Activated CD8-positive, alpha-beta memory T cell treated with anti-CD3 and anti-CD28 coated beads, Interleukin-2, amount 50 U/mL, for 4 hours (primary cell): ENCODE measurements at places on chromosomes 12 and 14.

DNA sequence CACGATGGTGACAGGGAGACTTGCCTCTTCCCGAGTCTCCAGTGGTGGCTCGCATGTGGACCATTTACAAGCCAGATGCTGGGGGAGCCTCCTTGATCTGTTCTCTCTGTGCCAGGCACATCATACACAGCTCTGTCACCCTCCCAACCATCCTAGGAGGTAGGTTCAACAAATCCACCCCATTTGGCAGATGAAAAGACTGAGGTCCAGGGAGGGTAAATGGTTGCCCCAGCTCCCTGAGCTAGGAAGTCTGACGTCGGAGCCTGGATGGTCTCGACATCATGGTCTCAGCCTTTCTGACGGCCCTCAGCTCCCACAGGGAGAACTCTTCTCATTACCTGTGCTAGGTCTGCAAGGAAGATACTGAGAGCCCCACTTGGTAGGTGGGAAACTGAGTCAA lies 189.6 kb downstream of the RBM19 start:
- DNase-seq: no peak

- DNase-seq: no peak
Observed at GRCh38 chr12:78192979-78193378, 362.3 kb downstream of the NAV3 start.

GRCh38 chr14:63770187-63770807 lies 42.4 kb upstream of the SGPP1 start:
- DNase-seq: peak; percentile 39

GRCh38 chr12:53006810-53007309 lies 604 bp downstream of the EIF4B start:
- DNase-seq: peak; percentile 80

GRCh38 chr12:79685068-79685467 lies 5.7 kb downstream of the PAWR start:
- DNase-seq: no peak

DNA sequence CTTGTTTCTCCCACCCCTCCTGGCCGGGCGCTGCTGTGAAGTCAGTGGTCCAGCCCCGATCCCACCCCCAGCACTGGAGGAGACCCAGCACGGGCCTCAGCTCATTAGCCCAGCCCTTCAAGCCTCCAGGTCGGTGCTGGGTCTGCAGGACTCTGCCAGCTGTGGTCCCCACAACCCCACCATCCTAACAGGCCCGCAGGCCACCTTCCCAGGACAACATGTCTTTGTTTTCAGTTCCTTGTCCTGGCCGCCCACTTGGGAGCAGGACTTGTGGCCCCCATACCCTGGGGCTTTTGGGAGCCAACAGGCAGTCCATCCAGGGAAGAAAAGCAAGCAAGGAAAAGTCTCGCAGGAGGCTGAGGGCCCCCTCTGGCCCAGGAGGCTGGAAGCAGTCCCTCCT lies 60.0 kb downstream of the HRK start:
- DNase-seq: no peak

DNA sequence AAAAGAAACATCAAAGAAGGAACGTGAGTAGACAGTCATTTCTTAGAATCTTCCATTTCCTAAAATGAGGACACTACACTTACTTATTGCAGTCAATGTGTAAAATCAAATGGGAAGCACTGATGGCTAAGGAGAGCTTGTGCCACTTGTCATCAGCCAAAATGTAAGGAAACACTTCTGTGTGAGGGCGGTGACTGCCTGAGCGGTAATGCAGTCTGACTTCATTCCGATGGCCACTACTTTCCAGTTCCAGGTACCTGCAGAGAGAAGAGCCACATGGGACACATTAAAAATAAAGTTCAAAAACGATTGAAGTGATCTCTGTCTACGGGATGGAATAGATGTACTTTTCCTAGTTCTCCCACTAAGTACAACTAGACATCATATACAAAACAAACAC lies 96.3 kb downstream of the NELL2 start:
- no peak for DNase-seq

- no peak for DNase-seq
Observed at GRCh38 chr14:94405486-94405885, 17.1 kb upstream of the SERPINA1 start.

GRCh38 chr12:115230606-115231005 lies 546.6 kb upstream of the TBX3 start:
- no peak for DNase-seq

DNA sequence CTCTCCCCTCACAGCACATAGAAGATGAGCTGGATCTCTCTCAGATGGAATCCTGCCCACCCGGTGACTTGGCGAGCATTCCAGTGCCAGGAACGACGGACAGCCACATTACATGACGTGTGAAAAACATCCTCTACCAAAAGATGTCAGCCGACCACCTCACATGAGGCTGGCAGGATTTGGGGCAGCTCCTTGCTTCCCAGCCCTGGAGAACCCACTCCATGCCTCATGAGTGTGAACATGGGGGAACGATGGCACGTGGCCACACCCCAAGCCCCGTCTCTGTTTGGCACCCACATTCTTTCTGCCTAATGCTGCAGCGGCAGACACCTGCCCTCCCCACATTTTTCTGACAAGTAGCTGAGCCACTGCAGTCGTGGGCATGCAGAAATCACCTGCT lies 202.5 kb downstream of the CALM1 start:
- no peak for DNase-seq

DNA sequence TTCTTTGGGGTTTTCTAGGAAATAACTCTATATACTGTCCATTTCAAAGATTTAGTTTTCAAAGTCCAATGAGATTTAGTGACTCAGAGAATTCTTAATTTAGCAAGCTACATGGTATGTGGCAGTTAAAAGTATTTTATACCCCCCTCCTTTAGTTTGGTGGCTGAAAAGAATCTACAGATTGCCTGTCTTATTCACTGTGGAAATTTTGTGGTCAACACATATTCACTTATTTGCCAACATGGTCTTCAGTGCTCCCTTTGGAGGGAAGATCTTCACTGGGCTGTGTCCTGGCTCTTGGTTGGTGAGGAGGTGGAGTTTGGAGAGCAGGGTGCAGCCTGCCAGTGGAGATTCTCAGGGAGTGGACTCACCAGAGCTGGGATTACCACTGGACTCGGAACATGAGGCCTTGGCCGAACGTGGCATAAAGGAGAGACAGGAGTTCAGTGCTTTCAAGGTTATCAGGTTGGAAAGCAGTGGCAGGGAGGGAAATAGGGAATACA lies 39.8 kb downstream of the SAMD4A start:
- DNase-seq: no peak

GRCh38 chr14:101032433-101032832 lies 128.9 kb upstream of the RTL1 start:
- no peak for DNase-seq

- DNase-seq: no peak
Observed at GRCh38 chr12:42186793-42187192, 42.1 kb upstream of the GXYLT1 start.

DNA sequence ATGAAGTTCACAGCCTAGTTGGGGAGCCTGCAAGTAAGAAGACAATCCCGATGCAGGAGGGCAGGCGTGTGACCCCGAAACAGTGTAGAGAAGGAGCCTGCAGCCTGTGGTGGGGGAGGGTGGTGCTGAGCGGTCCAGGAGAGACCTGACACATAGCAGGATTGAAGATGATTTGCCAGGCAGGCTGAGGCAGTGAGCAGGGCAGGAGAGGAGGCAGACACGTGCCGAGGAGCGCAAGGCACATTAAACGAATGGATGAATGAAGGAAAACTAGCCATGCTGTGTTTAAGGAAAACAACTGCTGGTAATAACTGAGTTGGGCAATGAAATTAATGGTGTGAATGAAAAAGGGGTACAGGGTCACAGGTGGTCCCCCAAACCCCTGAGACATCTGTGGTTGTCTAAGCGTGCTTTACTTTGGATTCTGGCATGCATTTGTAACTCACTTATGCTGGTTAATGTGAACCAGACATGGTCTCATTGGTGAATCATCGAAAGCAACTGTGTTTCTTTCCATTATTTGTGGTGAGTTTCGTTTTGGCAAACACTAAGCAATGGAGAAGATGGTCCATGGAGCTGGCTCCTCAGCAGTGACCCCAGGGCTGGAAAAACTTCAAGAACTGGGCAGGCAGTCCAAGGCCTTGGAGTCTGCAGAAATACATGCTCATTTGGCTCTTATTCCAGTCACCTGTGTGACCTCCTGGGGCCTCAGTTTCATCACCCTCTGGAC lies 96.9 kb upstream of the EVL start:
- DNase-seq: no peak

DNA sequence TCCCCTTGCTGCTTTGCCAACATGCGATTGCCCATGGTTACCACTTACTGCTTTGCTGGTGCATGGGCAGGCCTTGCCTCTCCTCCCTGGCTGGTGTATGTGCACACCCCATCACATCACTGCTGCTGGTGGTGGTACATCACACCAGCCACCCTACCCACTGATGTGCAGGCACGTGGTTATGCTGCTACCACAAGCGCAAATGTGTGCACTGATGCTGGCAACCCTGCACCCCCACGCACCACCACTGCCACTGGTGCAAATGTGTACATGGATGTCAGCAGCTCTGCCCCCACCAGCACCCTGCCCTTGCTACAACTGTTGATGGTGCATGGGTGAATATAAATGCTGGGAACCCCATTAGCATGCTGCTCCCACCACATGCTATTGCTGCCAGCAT lies 261.7 kb downstream of the AEBP2 start:
- DNase-seq: no peak

GRCh38 chr12:114817571-114818425 lies 133.8 kb upstream of the TBX3 start:
- DNase-seq: no peak

DNA sequence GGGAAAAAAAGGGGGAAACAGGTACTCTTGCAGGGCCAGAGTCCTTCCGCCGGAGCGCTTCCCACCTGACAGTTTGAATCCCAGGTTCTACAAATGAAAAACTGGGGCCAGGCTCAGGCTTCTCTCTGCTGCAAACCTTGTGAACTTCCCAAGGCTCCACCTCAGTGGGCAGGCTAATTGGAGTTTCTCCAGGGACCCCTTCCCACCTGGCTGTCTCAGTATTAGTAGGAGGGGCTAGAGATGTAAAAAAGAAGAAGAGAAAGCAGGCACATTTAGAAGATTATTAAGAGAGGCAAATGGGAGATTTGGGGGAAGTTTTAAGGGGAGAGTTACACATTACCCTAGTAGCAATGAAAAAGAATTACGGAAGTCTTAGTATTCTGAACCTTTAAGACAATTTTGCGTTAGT lies 20.0 kb upstream of the CLEC2D start:
- no peak for DNase-seq

- no peak for DNase-seq
Observed at GRCh38 chr12:76025601-76026575, 5.7 kb downstream of the PHLDA1 start.
